ENCODE measurements at places on chromosomes 7 and 10.
A peak's percentile ranks its signal among the peaks of the same experiment; 100 is the strongest.

DNA sequence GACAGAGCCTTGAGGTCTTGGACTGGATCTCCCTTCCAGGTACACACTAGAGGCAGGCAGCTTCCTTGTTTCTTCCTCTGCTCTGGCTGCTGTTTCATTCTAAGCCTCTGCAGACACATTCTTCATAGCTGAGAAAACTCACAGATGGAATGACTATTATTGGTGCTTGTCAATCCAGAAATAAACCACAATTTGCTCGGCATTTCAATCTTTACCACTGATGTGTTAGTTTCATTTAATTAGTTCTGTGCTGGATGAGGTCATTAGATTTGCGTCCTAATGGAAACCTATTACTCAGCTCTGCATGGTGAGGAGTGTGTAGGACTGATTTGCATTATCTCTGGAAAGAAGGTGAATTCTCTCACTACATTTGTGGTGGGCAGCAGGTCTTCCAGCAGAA, 392.5 kb downstream of the NRG3 start:
- DNase-seq = no peak

DNA sequence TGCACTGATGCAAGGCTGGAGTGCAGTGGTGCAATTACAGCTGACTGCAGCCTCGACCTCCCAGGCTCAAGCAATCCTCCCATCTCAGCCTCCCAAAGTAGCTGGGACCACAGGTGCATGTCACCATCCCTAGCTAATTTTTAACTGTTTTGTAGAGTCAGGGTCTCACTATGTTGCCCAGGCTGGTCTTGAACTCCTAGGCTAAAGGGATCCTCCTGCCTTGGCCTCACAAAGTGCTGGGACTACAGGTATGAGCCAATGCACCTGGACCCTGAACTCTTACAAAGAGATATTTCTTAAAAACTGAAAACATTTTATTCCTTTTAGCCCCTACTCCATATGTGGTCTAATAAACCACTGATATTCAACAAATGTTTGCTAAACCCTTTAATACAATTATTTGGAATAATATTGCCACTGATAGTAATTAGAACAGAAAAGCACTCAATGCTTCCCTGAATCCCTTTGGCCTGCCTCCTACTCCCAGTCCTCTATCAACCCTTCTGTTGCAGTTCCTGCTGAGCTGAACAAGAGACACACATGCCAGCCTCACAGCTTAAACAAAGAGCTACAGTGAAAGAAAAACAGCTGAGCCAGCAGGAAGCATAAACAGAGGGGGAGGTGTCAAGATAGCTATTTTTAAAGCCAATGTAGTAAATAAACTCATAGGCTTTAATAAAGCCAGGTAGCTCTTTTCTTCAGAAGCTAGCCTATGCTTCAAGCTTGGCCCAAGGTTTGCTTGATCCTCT, 7.0 kb upstream of the GNAI1 start:
- peak; percentile 64 for DNase-seq

GRCh38 chr10:75928231-75928630, 496.8 kb downstream of the LRMDA start:
- no peak for DNase-seq

- no peak for DNase-seq
Observed at GRCh38 chr7:51046103-51046466, 263.4 kb upstream of the GRB10 start.

DNA sequence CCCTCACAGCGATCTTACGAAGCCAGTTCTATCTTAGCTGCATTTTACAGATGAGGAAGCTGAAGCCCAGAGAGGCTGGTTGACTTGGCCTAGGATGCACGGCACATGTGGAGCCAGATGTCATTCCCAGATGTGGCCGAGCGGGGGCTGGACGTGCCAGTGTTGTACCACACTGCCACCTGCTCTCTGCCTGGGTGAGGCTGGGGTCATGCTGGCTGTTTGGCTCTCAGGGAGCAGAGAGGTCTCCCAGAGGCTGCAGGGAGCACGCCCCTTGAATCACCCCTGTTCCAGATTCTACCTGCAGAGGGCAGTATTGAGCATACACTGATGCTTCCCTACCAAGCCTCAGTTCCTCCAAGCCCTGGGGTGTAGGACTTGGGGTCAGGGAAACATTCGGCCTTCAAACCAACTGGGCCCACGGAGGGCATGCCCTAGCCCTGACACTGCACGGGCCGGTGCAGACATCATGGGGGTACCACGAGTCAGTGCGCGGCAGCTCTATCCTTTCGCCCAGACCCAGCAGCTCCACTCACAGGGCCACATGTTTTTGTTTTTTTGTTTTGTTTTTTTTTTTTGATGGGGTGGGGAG, 3.8 kb upstream of the GTF2IRD1 start:
- DNase-seq = peak; percentile 31

DNA sequence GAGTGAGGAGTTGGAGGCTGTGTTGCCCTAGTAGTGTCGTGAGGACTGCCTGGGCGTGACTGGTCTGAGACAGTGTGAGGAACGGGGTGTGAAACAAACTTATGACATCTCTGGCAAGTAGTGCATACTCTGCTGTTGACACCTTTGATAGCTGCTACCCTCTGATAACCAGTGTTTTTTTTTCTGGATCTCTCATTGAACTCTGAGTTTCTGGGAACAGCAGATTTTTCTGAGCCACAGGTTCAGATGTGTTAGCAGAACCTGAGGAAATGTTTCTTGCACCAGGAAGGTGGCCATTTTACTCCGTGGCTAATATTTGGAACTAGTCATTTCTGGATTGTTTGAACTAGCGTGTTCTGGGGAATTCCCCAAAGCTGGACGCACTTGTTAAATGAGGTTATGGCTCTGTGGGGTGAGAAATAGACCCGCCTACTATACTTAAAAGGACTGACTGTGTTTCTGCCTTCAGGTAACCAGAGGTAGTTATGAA, 52.9 kb downstream of the AUTS2 start:
- DNase-seq = no peak

DNA sequence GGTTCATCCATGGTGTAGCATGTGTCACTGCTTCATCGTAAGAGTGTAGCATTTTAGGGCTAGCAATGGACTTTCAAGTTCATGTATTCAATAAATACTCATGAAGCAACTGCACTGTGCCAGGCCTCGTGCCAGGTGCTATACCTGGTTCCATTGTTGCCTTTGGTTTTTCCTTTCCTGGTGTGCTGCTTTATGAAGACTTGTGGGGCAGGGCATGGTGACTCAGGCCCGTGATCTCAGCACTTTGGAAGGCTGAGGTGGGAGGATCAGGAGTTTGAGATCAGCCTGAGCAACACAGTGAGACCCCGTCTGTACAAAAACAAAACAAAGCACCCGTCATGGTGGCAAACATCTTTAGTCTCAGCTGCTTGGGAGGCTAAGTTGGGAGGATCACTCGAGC, 2.2 kb upstream of the CPA4 start:
- DNase-seq = no peak

DNA sequence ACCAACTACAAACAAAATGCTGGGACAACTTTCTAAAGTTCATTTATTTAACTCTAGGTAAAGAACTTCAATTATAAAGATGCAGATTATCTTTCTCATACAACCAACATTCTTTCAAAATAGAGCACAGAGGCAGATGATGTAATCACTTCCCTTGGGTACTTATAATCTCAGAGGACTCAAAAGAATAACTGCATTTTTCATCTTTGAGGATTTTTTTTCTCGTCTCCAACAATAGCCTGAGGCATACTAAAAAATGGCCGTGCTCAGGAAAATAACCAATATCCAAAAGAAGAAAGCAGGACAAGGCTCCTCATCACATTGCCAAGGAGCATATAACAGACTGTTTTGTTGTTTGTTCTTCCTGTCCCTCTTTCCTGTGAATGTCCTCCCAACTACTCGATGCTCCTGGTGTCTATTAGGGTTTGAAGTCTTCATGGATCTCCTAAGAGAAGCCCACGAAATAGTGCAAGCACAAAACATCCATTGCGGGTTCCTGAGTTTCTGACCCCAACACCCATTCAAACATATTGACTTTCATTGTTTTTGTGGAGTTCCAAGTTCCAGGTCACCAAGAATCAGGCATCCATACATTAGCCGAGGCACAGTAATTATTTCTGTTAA, 182.9 kb downstream of the SORCS1 start:
- no peak for DNase-seq

GRCh38 chr10:123689880-123690279, 23.7 kb downstream of the GPR26 start:
- DNase-seq = no peak

- no peak for DNase-seq
Observed at GRCh38 chr10:69666756-69667155, 36.7 kb downstream of the FAM241B start.

- no peak for DNase-seq
Observed at GRCh38 chr10:133334503-133335245, 2.0 kb downstream of the CALY start.

DNA sequence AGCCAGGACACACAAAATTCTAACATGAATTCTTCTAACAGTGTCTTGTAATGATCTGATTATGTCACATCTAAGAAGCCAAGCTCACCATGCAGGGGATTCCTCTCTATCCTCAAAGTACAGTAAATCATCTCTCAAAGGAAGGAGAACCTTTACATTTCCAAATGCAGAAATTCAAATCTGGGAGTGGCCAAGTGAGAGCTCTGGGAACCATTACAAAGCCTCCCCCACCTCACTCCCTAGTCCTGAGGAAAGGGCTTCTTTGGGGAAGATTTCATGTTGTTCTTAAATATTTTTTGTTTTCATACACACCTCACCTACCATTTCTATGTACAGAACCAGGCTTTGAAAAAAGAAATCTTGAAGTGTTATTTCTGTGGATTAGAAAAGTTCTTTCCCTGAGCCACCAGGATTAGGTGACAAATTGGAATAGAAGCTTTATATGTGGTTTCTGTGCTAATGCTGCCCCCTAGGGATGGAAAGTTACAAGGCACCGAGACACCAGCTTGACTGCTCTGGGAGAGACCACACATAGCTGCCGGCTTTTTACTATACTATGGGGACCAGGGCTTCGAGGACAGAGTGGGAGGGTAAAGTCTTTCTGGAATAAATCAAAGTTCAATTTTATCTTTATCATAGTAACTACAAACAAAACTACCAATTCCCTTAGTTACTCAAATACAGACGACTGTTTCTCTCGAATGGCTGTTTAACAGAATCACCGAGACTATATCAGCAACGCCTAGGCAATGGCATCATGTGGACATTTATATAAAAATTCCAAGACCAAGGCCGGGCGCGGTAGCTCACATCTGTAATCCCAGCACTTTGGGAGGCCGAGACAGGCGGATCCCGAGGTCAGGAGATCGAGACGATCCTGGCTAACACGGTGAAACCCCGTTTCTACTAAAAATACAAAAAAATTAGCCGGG, 116.1 kb downstream of the RNF216 start:
- peak; percentile 36 for DNase-seq

GRCh38 chr10:84291384-84291783, 37.0 kb upstream of the CCSER2 start:
- no peak for DNase-seq

GRCh38 chr7:4809091-4809591, 33.7 kb downstream of the AP5Z1 start:
- DNase-seq = no peak
